Activated CD8-positive, alpha-beta memory T cell treated with anti-CD3 and anti-CD28 coated beads for 4 hours (primary cell): ENCODE measurements at places on chromosomes 2 and 18.

- no peak for DNase-seq
These were observed 64.2 kb upstream of the THOC1 start for GRCh38 chr18:332007-332406.

DNA sequence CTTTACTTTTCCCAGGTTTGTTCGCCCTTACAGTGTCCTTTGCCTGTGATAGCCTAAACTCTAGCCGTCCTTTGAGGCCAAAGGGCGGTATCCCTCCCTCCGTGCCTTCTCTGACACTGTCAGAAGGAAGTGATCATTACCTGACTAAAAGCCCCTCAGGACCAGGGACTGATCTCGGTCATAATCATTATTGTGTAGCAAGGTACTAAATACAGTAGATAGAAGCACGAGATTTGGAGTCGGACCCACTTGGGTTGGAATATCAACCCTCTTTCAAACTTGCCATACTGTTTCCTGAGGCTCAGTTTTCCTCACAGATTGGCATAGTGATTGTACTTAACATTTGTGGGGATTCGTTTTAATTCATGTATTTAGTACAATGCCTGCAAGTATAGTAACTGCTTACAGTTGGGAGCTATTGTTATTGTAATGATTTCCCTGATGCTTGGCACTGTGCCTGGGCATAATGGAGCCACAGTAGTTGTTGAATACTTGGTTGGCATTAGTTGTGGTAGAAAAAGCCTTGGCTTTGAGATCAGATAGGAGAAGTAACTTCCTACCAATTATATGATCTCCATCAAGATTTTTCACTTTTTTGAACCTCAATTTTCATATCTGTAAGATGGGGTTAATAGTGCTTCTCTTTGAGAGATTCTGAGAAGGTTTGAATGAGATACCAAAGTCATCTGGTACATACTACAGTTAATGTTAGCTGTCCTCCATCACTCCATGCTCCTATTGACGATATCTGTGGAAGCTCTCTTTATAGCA, 836 bp downstream of the STK11IP start:
- DNase-seq: no peak

DNA sequence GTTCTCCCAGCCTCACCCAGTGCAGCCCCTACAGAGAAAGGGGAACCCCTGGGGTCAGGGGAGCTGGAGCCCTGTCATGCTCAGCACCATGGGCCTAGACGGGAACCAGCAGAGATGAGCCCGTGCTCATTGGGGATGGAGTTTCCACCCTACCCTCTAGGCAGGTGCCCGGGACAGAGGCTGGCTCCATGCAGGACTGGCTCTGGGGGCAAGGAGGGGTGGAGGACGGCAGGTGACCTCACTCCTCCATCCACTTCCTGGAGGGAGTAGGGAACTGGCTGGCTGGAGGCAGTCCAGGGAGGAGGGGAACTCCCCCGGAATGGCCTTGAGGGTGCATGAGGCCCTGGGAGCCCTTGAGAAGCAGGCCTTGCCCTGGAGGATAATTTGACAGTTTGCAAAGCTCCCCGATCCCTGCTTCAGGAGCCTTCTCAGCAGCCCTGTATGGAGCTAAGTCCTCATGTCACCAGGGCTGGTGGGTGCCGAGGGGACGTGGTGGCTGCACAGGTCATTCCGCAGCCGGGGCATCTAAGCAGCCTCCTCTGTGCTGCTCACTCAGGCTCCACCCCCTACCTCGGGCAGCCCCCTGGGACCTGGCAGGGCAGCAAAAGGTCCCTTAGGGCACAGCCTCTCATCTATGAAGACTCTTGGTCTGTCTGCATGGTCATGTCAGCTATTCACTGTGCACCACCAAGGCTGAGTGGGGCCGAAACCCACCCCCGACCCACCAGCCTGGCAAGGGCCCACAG, 2.1 kb downstream of the NEURL3 start:
- no peak for DNase-seq

DNA sequence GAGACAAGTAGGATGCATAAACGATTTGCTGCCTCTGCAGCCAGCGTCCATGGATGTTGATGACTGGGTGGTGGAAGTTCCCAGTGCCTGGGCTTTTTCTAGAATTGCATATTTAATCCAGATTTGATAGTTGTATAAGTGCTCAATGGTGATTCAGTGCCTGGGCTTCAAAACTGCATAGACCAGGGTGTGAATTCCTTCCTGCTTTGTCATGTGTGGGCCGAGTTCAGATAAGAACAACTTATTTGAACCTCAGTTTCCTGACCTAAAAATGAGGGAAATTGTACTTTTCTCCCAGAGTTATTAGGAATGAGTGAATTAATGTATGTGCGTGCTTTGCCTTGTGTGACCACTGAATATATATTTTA, 154.6 kb downstream of the WDSUB1 start:
- DNase-seq: no peak

GRCh38 chr2:144330951-144331673, 188.8 kb downstream of the ZEB2 start:
- no peak for DNase-seq

- DNase-seq: no peak
These were observed 14.8 kb downstream of the PNO1 start for GRCh38 chr2:68172521-68172920.

GRCh38 chr2:162123806-162124758, 28.0 kb downstream of the GCG start:
- DNase-seq: no peak
